Inflammatory macrophage treated with lipopolysaccharide for 1 hour (primary cell): ENCODE measurements at places on chromosomes 3 and 15.
A peak's percentile ranks its signal among the peaks of the same experiment; 100 is the strongest.

- DNase-seq, result no peak
These were observed 67.4 kb upstream of the TLE3 start for GRCh38 chr15:70164910-70165715.

- DNase-seq, result no peak
These were observed 77.0 kb upstream of the STAC start for GRCh38 chr3:36303286-36303685.

DNA sequence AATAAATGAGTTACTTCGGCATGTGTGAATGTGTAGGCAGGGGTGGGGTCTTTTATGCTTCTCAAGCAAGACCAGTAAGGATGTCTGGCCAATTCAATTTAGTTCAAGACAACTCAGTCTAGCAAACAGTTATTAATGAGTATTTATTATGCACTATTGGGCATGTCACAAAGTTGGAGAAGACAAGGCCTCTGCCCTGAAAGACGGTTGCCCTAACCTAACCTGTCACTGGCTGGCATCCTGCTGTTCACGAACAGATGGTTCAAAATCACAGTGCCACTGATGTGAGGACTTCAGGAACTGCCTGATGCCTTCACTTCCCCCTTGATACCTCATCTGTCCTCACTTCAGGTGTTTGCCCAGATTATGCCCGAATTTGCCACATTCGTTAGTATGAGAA lies 217.8 kb downstream of the SOX2 start:
- DNase-seq, result no peak

DNA sequence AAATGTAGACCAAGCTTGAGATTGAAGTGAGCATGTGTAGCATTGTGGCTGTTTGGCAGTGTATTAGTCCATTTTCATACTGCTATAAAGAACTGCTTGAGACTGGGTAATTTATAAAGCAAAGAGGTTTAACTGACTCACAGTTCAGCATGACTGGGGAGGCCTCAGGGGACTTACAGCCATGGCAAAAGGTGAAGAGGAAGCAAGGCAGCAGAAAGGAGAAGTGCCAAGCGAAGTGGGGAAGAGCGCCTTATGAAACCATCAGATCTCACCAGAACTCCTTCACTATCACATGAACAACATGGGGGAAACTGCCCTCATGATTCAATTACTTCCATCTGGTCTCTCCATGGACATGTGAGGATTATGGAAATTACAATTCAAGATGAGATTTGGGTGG lies 8.6 kb upstream of the CERS3 start:
- DNase-seq, result peak; percentile 80

GRCh38 chr3:47617086-47618010 lies 38.7 kb upstream of the CSPG5 start:
- no peak for DNase-seq

GRCh38 chr3:37457378-37458065 lies 283.1 kb upstream of the LRRFIP2 start:
- peak; percentile 26 for DNase-seq

- no peak for DNase-seq
These were observed 75.7 kb downstream of the NLGN1 start for GRCh38 chr3:173473237-173473636.

- peak; percentile 48 for DNase-seq
These were observed 139.8 kb downstream of the RAB11A start for GRCh38 chr15:66008940-66009562.

GRCh38 chr3:45958321-45958791 lies 15.1 kb downstream of the CXCR6 start:
- DNase-seq, result no peak

- no peak for DNase-seq
These were observed 40.6 kb downstream of the DPP8 start for GRCh38 chr15:65476903-65477302.

DNA sequence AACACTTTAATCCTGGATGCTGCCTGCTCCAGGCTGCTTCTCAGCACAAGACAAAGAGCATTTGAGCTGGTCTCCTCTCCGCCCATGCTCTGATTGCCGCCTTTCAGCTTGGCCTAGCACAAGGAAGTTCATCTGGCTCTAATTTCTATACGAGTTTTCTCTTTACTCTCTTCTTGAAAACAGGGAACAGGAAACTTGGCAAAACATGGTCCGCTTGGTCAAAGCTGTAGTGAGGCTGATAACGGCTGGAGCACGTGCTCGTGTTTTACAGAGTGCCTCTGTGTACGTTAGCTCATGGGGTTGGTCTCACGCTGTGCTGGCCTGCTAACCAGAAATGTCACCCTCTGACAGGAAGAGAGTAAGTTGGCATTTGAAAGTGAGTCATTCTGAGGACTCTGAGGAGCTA lies 19.2 kb downstream of the RARRES1 start:
- peak; percentile 70 for DNase-seq
